Stimulated activated CD4-positive, alpha-beta T cell treated with anti-CD3 and anti-CD28 coated beads, TNF-alpha, amount 100 ng/mL, for 24 hours (primary cell): ENCODE measurements at places on chromosomes 4 and X.

GRCh38 chrX:19889582-19890342, 2.4 kb upstream of the SH3KBP1 start:
- no peak for DNase-seq

- no peak for DNase-seq
Observed at GRCh38 chr4:185217408-185217975, 8.1 kb downstream of the SNX25 start.

DNA sequence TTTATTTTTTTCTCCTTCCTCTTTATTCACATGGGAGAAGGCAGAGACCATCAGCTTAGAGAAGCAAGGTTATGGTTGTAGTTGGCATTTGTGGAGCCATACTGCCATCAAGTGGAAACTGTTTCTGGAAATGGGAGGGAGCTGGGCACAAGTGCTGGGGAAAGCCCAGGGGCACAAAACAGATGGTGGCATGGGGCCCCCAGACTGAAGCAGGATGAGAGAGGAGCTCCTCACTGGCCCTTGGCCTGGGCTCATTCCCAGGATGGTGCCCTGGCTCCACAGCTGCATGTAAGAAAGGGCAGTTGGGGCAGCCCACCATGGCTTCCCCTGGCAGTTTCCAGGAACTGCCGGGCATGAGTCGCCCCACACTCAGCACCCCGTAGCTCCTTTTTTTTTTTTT, 59.2 kb downstream of the NBDY start:
- no peak for DNase-seq

GRCh38 chr4:78910612-78911011, 28.6 kb downstream of the PAQR3 start:
- DNase-seq: no peak

DNA sequence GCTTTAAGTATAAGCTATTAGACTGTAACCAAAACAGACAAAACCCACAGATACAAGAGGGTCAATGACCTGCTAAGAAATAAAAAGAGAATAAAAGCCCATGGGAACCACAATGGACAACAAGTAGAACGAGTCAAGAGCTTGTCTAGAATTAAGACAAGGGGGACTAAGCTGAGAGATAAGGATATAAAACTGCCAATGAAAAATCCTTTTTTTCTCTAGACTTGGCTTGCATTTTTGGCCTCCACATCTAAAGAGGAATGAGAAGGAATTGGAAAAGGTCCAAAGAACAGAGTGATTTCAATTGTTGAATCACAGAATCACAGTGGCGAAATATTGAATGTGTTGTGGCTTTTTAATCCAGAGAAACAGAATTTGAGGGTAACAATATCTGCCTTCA, 135.7 kb downstream of the QDPR start:
- no peak for DNase-seq

GRCh38 chr4:139942241-139942640, 211.7 kb downstream of the MAML3 start:
- DNase-seq: no peak

- no peak for DNase-seq
Observed at GRCh38 chr4:126939401-126939800, 693.4 kb upstream of the INTU start.

GRCh38 chr4:4873203-4873602, 13.7 kb downstream of the MSX1 start:
- no peak for DNase-seq

- no peak for DNase-seq
Observed at GRCh38 chrX:15438332-15438731, 54.1 kb upstream of the VEGFD start.

GRCh38 chr4:32196950-32197688, 1477.0 kb downstream of the PCDH7 start:
- no peak for DNase-seq

DNA sequence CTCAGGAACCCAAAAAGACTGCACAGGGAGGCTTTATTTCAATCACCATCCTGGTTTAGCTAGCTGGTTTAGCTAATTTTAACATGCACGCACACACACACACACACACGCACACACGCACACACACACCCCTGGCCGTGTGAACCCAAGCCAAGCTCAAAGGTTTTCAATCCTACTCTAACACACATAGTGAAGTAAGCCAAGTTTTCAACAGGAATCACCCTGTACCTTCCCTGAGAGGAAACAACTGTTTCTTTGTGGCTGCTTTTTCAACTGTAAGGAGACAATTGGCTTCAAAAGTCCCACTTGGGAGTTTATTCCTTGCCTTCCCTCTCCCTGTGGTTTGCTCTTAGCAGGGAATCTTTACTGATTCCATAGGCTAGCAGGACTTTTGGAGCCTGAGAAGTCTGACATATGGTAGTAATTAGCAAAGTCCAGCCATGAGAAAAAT, 98.9 kb upstream of the BMP3 start:
- no peak for DNase-seq

- DNase-seq: no peak
Observed at GRCh38 chrX:97806238-97806637, 922.5 kb downstream of the RPA4 start.

- DNase-seq: no peak
Observed at GRCh38 chrX:45768666-45769236, 568.1 kb upstream of the DIPK2B start.

GRCh38 chr4:95213366-95213765, 335.4 kb downstream of the UNC5C start:
- DNase-seq: no peak

DNA sequence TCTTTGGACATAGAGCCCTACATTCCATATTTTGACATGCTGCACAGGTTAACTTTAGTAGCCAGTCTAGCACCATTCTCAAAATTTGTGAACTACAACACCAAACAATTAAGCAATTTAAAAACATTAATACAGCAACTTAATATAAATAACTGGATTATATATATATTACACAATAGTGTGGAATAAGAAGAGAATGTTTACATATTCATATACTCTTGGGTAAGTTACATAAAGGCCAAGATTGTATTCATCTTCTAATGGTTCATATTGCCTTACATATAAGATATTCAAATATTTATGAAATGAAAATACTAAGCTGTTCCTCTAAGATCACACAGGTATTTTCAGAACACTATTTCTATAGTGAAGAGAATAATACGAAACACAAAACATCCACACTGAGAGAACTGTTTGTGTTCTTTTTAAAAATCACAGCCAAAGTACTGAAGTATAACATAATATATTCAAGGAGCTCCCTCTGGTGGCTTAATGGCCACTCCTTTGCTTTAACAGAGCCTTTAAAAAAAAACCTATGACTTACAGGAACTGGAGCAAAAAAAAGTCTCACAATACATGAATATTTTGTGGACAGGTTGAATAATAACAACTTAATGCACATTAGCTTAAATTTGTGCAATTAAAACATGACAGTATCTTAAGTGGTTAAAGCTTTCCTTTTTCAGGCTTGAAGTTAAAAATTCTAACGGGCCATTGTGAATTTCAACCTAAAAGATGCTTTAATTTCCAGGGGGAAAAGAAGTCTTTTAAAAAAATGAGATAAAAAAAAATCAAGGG, 46.2 kb downstream of the NEK1 start:
- no peak for DNase-seq

DNA sequence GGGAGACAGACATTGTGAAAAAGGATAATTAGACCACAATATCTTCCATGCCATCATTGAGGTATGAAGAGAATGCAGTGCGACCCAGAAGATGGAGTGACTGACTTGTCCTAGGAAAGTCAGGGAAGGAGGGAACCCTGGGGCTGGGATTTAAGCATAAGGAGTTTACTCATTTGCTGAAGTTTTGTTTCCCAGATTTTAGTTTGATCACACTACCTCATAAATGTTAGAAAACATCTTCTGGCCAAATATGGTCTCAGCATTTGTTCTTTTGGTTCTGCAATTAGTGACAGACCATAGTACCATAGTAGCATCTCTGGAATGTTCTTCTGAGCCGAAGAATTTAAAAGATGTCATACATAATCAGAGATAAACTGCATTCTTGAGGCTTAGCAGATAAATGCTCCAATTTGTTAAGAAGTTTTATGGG, 96.5 kb upstream of the PGRMC2 start:
- no peak for DNase-seq

GRCh38 chrX:130296743-130297142, 28.0 kb upstream of the ZNF280C start:
- DNase-seq: no peak

- DNase-seq: no peak
Observed at GRCh38 chr4:8694226-8694625, 101.7 kb downstream of the CPZ start.

- DNase-seq: no peak
Observed at GRCh38 chr4:153764601-153765368, 5.0 kb upstream of the RNF175 start.

DNA sequence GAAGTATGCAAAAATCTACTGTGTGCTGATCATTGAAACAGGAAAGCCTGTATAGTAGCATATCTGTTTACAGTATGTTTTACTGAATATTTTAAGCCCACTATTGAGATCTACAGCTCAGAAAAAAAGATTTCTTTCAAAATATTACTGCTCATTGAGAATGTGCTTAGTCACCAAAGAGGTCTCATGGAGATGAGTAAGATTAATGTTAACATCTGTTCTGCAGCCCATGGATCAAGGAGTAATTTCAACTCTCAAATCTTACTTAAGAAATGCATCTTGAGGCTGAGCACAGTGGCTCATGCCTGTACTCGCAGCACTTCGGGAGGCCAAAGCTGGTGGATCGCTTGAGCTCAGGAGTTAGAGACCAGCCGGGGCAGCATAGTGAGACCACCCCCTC, 3.3 kb downstream of the RNF4 start:
- DNase-seq: no peak

DNA sequence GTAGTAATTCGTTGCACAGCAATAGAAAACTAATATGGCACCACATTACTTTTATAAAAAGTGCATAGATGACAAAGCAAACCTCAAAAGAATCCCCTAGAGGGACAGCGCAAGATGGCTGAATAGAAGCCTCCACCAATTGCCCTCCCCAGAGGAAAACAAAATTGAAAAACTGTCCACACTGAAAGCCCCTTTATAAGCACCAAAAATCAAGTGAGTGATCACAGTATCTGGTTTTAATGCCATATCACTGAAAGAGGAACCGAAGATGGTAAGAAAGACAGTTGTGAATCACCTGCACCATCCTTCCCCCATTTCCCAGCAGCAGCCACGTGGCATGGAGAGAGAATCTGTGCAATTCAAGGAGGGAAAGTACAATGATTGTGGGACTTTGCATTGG, 522.2 kb downstream of the GLUD2 start:
- no peak for DNase-seq

GRCh38 chr4:96698831-96699230, 858.9 kb downstream of the PDHA2 start:
- no peak for DNase-seq

DNA sequence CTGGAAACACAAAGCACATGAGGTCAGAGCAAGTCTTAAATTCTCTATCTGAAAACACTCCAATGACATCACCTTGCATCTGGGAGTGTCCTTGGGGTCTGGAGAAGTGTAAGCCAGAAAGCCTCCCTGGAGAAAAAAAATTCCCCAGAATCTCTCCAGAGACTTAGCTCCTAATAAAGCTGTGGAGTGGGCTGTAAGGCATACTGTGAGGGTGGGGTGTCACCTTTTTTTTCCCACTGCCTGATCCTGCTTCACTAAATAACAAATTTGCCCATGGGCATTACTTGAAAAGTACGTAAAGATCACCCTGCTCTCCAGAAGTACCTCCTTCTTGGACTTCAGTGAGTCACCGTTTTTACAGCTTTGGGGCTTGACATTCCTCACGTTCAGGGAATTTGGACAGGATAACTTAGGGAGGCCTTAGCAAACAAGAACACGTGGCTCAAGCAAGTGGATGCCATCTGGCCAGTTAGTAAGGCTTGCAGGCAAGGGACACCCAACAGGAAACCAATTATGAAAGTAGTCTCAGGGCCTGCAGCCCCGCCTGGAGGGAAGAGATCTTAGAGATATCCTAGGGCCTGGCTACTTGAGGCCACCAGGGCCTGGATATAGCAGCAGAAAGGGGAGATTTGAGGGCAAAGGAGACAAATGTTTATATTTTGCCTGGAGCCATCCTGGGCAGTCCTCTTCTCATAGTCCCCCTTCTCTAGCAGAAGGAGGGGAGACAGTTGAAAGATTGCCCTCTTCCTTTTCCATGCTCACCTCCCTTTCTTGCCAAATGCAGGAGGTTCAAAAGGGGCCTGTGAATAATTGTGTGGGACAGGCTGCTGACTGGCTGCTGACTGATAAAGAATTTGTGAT, 60.1 kb upstream of the PLAC1 start:
- no peak for DNase-seq

- no peak for DNase-seq
Observed at GRCh38 chr4:38166082-38166481, 205.9 kb downstream of the PTTG2 start.

GRCh38 chr4:174381440-174381800, 97.7 kb downstream of the CEP44 start:
- no peak for DNase-seq
